ENCODE measurements at places on chromosomes 7 and 10. TPM values are rescaled to one million over a fixed set of nuclear protein-coding genes. Genes with fewer than 3 reads are reported as not detected.

DNA sequence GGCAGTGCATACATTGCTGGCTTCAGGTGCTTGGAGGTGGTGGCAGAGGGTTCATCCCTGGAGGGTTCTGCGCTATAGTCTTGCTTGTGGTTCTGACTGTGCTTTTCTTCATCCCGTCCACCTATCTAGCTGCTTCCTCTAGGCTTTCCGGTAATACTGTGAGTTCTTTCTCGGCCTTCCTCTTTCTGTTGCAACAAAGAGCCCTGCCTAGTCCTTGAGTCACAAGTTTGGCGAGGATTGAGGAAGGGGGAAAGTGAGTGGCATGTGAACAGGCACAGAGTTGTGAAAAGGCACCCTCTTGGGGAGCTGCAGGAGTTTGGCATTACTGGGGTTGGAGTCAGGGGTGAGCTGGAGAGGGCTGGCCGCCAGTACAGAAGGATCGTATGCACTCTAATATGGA lies 123.0 kb downstream of the SH2D4B start:
- DNase-seq, result no peak

GRCh38 chr7:27967639-27968038 lies 213.0 kb downstream of the JAZF1 start:
- no peak for DNase-seq

- DNase-seq, result no peak
These were observed 212.0 kb downstream of the TSPAN12 start for GRCh38 chr7:120645966-120646365.

DNA sequence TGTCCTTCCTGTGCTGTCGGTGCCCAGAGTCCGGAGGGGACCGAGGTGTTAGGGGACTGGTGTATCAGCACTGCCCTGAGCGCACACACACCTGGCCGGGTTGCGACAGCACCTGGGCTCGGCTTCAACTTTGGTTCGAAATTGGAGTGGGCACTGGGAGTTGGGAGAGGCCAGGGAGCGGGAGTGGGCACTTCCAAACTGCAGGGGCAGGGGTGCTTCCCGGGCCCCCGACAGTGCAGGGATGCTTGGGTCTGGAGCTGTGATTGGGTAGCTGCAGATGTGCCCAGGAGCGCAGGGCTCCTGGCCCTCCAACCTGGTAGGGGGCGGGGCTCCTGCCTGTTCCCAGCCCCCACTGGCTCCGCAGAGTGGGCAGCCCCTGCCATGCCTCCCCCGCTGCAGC lies 7.7 kb downstream of the BBS9 start:
- DNase-seq, result no peak

- peak; percentile 49 for DNase-seq
These were observed 100.7 kb upstream of the WAC start for GRCh38 chr10:28432210-28432676.

DNA sequence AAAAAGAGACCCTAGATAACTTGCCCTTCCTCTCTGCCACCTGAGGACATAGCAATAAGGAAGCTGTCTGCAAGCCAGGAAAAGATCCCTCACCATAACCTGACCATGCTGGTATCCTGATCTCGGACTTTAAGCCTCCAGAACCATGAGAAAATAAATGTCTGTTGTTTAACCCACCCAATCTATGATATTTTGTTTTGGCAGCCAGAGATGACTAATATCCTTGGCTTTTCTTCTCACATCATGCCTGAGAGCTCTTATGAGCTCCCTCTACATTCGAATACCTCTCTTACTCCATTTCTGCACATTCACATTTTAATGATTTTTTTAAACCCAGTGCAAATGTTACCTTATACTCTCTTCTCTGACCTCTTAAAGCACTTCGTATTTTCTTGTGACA lies 214.0 kb upstream of the CHRM2 start:
- no peak for DNase-seq

GRCh38 chr10:30434273-30435072 lies 489 bp downstream of the MAP3K8 start:
- DNase-seq, result peak; percentile 61

DNA sequence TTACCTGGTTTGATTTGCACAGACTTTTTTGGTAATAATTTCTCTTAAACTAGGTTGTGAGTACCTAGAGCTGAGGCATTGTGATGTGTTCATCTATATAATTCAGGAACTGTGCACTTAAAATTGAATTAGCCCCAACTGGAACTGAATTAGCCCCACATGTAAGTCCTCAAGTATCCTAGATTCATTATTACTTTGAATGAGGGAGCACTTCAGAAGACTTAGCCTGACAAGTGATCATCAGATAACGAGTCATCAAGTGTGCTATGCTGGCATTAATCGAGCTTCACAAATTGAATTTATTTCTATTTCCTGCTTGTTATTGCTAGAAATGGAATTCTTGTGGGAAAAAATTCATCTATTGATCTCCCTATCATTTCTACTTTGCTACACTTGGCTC lies 323.4 kb upstream of the SEMA3D start:
- no peak for DNase-seq

The TMEM120A gene
- total RNA-seq, result 32.3 TPM

The EPC1 gene
- total RNA-seq, result 25.7 TPM

The POM121L12 gene
- not detected for total RNA-seq

The ARPC1A gene
- 185 TPM for total RNA-seq

The TFPI2 gene
- 66.2 TPM for total RNA-seq

The SLIT1 gene
- total RNA-seq, result not detected

Data from astrocyte (in vitro differentiated cells and primary cell).